ENCODE measurements at places on chromosomes 3 and 15.

- peak; percentile 84 for DNase-seq
These were observed 202.1 kb downstream of the GREM1 start for GRCh38 chr15:32919749-32920414.

DNA sequence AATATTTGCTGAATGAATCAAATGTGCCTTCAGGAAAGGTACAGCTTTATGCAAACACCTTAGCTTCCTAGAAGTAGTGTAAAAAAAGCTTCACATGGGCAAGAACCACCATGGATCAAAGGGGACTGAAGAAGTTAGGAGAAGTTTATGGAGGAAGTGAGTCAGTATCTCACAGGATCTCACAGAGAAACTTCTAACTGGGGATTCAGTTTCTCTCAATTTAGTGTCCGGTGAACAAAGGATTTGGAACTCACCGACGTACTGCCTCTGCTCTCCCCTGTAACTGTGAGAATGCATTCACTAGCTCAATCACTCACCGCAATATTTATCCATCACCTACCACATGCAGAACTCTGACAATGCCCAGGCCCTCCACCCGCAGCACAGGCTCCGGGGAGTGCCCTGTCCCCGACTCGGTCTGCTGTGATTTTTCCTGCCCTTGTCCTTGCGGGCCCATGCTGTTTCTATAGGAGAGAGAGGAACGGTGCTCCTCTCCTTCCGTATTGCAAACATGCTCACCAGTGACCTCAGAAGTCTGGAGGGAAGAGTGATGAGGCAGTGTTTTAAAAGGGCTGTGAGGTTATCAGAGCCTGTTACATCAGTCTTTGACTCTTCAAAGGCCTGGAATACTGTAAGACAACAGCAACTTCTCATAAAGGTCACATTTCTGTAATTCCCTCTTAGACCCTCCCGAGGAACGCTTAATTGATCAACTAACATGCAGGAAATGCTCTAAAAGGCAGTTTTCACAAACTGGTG, 222.5 kb upstream of the ICE2 start:
- no peak for DNase-seq

GRCh38 chr3:123026565-123027291, 835 bp downstream of the SEMA5B start:
- DNase-seq, result no peak

GRCh38 chr3:49563040-49563578, 8.8 kb downstream of the BSN start:
- no peak for DNase-seq

DNA sequence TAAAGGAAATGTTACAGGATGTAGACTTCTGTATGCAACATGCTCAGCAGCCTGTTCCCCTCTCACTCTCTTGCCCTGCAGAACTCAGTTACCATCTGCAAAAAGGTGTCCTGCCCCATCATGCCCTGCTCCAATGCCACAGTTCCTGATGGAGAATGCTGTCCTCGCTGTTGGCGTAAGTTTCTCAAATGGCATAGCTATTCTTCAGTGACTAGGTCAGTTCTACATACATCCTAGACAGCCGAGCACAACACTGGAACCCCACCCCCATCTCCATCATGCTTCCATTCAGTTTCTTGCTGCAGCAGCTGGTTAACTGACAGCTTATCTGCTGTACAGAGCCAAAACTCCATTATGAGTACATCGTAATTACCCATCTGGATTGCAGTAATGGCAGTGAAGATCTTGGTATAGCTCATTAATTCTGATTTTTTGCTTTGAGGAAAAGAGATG, 4.5 kb downstream of the THBS1 start:
- DNase-seq, result no peak

- peak; percentile 70 for DNase-seq
These were observed 62.8 kb upstream of the MEX3B start for GRCh38 chr15:82108489-82109078.

- DNase-seq, result no peak
These were observed 9.9 kb downstream of the ITPR1 start for GRCh38 chr3:4503050-4503449.

DNA sequence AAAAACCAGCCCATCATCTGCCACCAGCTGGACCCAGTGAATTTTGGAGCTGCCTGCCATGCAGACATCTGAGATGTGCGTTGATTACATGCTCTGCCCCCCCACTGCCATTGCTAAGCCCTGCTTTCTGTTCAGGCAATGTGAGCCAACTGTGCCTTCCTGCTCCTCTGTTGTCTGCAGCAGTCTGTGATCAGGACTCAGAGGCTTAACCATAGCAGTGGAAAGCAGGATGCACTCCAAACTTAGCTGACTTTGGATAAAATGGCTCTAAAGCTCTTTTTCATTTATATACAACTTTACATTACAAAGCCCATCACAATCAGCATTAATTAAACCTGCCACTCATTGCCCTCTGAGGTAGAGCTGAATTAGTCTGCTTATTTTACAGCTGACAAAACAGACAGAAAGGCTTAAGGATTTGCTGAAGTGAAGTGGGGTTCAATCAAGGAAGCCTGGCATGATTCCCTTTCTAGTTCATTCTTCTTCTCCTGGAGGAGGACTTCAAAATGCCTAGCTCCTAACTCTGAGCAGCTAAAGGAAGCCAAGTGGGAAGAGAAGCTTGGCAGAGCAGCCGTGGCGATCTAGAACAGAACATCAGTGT, 15.7 kb upstream of the RPS27L start:
- DNase-seq, result no peak

All from brain microvascular endothelial cell (primary cell).